ENCODE measurements at places on chromosomes 3 and 15.

- no peak for DNase-seq
Observed at GRCh38 chr3:189555558-189555881, 75.7 kb upstream of the TP63 start.

DNA sequence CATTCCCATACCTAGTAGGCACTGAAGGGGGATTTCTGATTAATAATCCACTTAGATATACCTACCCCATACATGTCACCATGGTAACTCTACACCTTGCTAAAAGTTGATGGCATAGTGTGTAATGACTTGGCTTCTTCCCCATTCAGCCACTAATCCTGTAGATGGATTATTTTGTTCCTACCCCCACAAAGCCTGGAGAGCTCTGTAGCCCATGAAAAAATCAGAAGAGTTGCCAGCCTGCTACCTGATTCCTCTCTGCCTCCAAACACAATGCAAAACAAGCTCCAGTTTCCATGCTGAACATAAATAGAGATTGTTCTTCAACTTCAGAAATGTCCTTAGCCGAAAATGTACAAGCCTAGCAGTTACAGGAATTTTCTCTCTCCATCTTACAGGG lies 98.9 kb upstream of the PFN2 start:
- DNase-seq: no peak

GRCh38 chr3:10504171-10505049 lies 976 bp downstream of the ATP2B2 start:
- no peak for DNase-seq

DNA sequence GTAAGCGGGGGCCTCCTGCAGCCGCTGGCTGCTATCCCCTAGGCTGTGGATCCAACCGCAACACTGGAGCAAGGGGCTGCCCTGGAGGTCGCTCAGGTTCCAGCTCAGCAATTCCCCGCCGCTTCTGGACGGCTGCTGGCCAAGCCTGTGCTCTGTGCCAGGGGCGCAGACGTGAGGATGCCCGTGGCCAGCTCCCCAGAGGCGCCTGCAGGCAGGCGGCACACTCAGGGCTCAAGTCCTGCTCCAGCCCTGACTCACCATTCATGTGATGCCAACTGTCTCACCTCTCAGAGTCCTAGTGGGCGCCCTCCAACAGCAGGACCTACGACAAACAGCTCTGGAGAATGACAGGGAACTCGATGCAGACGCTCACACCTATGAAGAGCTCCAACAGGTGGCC lies 31.6 kb downstream of the KLHL25 start:
- DNase-seq: no peak

GRCh38 chr3:151395806-151396205 lies 11.3 kb upstream of the P2RY12 start:
- no peak for DNase-seq

All from stimulated activated CD8-positive, alpha-beta memory T cell treated with anti-CD3 and anti-CD28 coated beads, Interleukin-2, amount 100 ng/mL, for 1 hour (primary cell).